Endothelial cell of umbilical vein (primary cell): ENCODE measurements at places on chromosomes 12 and 14. TPM values are rescaled to one million over a fixed set of nuclear protein-coding genes. Genes with fewer than 3 reads are reported as not detected.

The RNU4-1 gene
- 2,141 and 7,155 TPM in 2 replicates for total RNA-seq

The OLR1 gene
- total RNA-seq, result not detected in 2 replicates

The BAZ2A gene
- total RNA-seq, result 91.4 and 97.7 TPM in 2 replicates

The P2RX7 gene
- total RNA-seq, result 5.1 and 8.1 TPM in 2 replicates

The TSHR gene
- not detected in 2 replicates for total RNA-seq
